ENCODE measurements at places on chromosomes 13 and 19.

- no peak for DNase-seq
Measured at GRCh38 chr13:32852526-32852925, 163.7 kb upstream of the KL start.

GRCh38 chr19:40466219-40466984, 399 bp upstream of the SPTBN4 start:
- no peak for DNase-seq

- no peak for DNase-seq
Measured at GRCh38 chr13:33322543-33322809, 36.9 kb upstream of the STARD13 start.

GRCh38 chr19:13370948-13371347, 135.3 kb downstream of the CACNA1A start:
- no peak for DNase-seq

- DNase-seq: no peak
Measured at GRCh38 chr13:23470790-23471614, 37.5 kb upstream of the SACS start.

- DNase-seq: no peak
Measured at GRCh38 chr13:37097076-37097475, 8.4 kb downstream of the CSNK1A1L start.

DNA sequence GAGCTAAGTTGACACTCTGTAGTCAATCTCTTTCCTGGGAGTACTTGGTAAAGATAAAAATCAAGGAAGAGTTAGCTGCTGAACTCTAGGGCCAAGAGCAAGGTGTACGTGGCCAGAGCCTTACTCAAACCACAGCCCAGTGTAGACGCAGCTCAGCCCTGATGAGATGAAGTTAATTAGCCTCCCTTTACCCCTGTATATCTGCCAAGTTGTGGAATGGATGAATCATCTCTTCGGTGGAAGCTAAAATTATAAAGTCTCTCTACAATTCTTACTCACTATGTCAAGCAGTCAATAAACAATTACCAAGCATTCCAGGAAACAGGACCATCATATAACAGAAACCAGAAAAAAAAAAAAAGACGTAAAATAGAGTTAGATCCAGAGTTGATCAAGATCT, 146.9 kb upstream of the UFM1 start:
- no peak for DNase-seq

DNA sequence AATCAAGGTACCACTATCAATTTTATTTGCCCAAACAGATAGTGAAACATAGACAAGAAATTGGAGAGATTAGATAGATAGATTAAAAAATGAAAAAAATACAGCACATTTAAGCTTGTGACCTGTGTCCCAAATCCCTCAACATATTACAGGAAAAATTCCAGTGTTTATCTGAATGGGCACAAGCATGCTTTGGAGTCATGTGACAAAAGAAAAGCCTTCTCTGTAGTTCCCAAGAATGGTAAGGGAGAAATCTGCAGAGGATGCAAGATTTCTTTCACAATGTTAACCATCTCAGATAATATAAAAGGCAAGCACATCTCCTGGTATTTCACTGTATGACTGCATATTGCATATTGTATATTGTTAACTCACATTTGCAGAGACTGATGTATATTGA, 168.0 kb downstream of the PCDH9 start:
- DNase-seq: no peak

- DNase-seq: peak; percentile 66
Measured at GRCh38 chr19:35013820-35014754, 14.0 kb downstream of the GRAMD1A start.

DNA sequence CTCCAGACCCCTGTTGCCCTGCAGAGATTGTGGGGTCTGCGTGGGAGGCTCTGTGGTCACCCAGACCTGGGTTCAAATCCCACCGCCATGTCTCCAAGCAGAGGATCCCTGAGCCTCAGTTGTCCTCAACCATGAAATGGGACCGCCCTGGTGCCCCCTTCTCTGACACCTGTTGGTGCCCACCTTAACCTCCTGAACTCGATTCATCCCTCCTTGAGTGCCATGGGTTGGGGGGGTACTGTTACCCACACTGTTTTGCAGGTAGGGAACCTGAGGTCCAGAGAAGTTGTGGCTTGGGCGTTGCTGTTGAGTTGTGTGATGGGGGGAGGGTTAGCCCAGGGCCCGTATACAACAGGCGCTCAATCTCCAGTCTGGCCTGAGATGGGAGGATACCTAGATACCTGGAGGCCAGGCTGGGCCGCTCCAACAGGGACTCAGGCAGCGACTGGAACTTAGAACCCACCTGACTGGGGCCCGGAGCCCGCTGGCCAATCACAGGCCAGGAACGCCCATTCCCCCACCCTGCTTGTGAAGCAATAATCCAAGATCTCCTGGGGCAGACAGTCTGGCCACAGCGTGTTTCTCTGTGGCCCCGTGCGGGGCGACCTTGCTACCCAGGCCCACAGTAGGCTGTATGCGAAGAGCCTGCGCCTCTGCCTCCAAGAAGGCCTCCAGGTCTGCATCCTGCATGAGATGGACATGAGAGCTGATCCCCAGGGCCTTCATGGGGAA, 2.8 kb downstream of the ARID3A start:
- no peak for DNase-seq

DNA sequence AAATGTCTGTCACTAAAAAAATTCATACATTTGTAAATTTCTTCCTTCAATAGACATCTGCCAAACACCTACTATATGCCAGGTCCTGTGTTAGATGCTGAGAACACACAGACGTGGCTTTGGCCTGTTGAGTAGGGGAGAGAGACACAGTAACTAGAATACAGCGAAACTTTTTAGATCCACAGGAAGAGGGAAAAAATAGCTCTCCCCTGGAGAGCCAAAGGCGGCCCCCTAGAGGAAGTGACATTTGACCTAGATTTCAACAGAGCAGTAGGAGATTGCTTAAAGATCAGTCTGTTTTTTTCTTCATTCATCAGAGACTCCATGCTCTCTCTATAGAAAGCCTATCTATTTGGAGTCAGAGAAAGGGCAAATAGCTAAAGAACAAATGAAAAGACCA, 11.3 kb downstream of the LCP1 start:
- no peak for DNase-seq

DNA sequence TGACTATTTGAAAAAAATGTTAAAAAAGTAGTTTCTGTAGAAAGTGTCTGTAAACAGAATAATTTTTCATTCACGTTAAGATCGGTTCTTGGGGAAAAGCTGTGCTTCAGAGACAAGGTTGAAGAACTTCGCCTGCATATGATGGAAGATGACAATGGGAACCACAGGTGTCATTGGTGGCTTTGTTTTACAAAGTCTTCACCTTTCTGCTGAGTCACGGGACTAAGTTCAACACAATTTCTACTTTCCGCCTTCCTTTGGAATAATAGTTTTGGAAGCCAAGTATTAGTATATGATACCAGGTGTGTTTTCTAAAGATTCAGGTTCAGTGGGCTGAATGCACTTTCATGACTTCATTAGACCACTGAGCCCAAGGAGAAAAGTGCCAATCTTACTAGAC, 155.6 kb upstream of the RNF113B start:
- DNase-seq: no peak

- DNase-seq: no peak
Measured at GRCh38 chr13:71806886-71807285, 60.1 kb downstream of the DACH1 start.

GRCh38 chr13:105572401-105572800, 963.1 kb downstream of the EFNB2 start:
- DNase-seq: no peak

GRCh38 chr19:47228168-47228936, 2.6 kb downstream of the BBC3 start:
- DNase-seq: peak; percentile 56

DNA sequence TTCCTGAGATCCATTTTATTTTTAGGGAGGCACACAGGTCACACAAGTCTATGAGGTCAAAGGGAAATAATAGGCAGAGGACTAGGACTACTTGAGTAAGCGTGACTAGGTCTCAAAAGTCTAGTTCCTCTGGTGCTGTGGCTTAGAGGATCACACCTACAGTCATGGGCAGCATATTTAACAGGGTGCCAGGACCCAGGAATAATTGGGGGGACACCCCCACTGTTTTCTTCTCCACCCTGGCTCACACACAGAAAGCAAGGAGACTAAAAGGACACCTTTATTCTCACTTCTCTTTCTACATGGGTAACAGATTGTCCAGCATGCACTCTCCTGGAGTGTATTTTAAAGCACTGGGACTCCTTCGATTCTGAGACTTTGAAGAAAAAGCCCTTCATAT, 26.2 kb downstream of the OXGR1 start:
- no peak for DNase-seq

- no peak for DNase-seq
Measured at GRCh38 chr19:49301866-49302252, 23.1 kb downstream of the SLC6A16 start.

GRCh38 chr13:114237415-114238112, 2.9 kb downstream of the CDC16 start:
- no peak for DNase-seq

DNA sequence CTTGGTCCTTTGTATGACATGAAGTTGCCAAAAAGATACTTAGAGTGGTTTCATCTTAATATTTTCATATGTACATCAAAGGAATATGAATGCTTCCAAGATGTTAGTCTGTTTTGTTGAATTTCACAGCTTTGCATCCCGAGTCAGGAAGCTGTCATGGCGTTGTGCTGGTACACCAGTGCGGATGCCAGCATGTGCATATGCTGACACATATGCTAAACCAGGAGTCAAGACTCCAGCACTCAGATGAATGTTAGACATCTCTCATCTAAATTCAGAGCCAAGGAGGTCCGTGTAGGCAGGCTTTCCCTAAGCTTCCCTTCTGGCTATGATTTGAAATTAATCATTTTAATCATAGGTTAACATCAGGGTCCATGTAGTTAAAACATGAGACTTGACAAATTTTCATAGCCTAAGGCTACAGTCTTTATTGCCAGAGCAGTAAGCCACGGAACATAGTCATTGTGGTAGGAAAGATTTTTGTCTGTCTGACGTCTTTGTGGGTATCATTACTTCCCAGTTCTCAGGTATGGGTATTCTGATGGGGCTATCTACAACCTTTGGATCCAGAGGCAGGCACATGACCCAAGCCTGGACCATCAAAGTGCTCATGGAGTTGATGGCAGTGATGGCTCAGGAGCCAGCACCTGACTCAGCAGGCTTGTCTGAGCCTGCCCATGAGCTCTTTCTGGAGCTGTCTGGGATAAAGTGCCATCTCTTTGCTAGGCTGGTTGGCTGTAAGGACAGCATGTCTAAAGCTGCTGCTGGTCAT, 246.1 kb downstream of the KCNRG start:
- no peak for DNase-seq

DNA sequence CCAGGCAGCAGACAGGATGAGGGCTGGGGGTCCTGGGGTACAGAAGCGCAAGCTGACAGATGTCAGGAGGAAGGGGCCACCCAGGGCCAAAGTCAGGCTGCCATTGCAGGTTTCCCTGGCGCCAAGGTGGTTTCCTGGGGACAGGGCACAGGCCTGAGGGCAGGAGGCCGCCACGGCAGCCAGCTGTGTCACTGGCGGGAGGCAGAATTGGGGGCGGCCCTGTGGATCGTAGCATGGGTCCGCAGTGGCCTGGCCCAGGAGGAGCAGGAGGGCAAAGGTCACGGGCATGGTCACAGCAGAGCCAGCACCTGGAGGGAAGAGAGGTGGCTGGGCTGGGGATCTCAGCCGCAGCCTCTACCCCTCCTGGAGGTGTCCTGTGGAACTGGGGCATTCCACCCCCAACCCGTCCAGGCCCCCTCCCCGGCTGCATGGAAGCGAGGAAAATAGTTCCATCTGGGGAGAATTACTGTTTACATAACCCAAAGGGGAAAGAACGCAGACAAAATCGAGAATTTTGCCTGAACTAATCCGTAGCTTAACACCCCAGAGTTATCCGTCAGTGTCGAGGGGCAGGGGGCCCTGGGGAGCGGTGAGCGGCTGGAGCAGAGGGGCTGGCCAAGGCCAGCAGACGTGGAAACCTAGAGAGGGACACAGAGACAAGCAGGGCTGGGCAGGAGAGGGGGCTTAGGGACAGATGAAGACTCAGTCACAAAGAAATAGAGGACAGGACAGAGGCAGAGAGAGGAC, 1.9 kb downstream of the NTN5 start:
- no peak for DNase-seq

- DNase-seq: no peak
Measured at GRCh38 chr19:38742296-38742695, 2.0 kb downstream of the CAPN12 start.

DNA sequence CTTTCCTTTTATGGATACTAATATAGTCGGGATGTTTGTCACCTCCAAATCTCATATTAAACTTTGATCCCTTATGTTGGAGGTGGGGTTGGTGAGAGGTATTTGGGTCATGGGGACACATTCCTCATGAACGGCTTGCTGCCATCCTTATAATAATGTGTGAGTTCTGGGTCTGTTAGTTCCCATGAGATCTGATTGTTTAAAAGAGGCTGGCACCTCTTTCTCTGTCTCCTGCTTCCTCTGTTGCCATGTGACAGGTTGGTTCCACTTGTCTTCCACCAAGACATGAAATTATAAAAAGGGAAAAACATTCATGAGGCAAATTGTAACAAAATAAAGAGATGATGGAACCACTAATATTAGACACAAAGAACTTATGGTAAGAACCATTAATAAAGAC, 107.8 kb upstream of the ATXN8OS start:
- no peak for DNase-seq

DNA sequence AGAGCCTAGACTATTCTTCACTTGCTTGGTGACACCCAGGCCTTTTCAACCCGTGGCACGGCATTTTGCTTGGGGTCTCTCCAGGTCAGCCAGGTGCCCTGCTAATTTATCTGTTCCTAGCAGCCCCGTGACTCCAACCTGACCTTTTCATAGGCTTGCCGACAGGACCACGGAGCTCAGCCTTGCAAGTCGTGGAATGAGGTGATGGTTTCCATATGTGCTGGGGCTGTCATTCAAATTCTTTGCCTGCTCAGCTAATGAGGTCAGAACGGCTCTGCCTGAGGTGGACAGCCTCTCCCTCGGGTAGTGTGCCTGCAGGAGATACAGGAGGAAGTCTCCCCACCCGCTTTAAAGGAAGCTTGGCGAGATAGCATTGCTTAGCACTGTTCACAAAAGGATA, 61.0 kb downstream of the SHISA2 start:
- DNase-seq: no peak

- no peak for DNase-seq
Measured at GRCh38 chr13:99033814-99034213, 56.0 kb upstream of the DOCK9 start.

DNA sequence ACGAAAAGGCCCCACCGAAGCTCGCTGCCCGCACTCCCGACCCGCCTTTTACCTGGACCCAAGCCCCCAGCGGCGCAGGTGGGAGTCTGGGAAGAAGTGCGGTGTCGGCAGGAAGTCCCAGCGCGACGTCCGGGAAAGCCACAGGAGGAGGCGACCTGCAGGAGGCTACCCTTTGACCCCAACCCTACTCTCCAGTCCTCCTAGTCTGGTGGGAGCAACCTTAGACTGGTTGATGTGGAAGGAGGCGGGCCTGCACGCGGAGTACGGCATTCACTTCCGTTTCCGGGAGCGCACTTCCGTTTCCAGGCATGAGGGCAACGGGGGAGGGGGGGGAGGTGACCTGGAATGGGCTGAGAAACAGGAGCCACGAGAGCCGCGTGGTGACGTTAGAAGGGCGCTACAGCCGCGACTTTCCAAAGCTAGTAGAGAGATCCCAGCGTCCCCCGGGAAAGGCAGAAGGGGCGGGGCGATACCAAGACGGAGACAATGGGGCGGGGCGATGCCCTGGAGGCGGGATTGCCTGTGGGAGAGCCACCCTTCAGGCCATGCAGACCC, 28.5 kb downstream of the ZNF266 start:
- DNase-seq: no peak

- DNase-seq: no peak
Measured at GRCh38 chr19:13865571-13866462, 11.1 kb upstream of the NANOS3 start.

GRCh38 chr13:100211016-100211710, 122.3 kb downstream of the PCCA start:
- no peak for DNase-seq

Data from effector memory CD8-positive, alpha-beta T cell (primary cell).